Stimulated activated CD8-positive, alpha-beta memory T cell treated with anti-CD3 and anti-CD28 coated beads, Interleukin-7, amount 100 ng/mL, for 48 hours (primary cell): ENCODE measurements at places on chromosomes 7 and 10.
A peak's percentile ranks its signal among the peaks of the same experiment; 100 is the strongest.

- DNase-seq: no peak
These were observed 14.8 kb downstream of the FOXL3 start for GRCh38 chr7:304574-305409.

DNA sequence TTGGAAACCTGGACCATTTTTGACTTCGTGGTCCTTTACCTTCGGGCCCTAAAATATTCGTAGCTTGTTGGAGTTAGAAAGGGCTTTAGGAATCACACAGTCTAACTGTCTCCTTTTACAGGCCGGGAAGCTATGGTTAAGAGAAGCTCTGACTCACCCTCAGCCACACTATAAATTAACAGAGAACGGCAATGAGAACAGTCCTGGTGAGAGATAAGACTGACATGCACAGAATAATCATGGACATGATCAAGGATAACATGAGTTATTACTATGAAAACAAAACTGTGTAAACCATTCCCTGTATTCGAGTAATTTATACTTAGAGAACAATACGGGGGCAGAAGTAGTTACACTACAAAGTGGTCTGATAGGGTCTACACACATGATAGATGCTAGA, 162.5 kb upstream of the MALRD1 start:
- no peak for DNase-seq

DNA sequence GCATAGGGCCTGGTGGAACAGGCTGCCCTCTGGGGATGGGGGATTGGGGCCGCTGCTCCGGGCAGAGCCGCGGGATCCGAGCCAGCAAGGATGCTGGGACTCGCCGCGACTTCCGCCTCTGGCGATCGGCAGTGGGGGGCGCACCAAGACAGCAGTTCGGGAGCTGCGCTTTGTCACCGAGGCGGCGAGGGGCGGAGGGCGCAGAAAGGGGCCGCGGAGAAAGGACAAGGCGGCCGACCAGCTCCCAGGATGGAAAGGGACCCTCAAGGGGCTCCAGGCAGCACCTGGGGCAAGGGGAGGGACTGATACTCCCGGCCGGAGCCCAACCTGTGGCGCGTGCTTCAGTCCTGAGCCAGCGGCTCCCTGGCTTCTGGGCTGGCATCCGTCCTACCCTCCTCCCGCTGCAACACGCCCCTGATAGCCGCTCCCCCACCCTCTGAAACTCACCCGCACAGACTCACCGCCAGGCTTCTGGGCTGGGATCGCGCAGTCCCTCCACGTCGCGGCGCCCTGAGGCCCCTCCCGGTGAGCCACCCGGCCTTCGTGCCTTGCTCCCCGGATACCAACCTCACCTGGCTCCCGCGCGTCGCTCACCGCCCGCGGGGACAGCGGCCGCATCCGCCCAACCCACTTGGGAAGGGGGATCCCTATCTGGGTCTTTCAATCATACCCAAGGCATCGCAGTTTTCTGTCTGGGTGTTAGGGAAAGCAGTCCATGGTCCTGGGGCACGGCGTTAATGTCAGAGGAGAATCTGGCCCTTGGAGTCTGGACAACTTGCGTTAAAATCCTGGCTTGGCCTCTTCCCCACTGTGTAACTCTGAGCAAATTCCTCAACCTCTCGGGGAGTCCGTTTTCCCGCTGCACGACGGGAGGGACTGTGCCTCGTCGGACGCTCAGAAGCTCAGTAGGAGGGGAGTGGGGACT, 7.0 kb upstream of the EVX1 start:
- no peak for DNase-seq

DNA sequence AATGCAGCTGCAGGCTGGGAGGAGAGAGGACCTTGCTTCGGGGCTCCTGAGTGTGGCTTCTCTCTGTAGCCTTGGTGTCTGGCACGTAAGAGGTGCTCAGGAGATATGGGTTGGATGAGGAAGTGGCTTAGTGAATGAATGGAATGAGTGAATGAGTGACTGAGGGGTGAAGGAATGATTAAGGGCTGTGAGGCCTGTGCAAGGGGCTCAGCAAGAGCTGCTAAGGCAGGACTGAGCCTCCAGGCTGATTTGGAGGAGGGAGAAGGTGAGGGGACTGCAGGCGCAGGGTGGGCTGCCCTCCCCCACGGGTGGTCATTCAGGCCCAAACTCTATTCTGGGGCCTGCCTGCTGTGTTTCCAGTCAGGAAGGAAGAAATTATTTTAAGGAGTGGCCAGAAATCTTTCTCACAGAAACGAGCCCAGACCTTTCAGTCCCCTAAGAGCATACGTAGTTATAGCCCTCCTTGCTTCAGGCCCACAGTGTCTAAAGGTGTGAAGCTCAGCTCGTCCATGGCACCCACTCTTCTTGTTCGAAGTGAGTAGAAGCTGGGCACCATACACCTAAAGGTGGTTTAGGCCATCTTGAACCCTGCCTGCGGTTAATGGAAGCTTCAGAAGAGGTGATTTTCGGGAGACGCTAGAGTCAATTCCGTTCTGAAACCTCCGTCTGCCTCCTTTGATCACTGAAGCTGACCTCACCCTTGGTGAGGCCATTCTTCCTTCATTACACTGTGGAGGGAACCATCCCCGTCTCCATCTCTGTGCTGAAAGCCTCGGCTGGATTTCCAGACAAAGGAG, 49.5 kb upstream of the SAMD8 start:
- DNase-seq: no peak

GRCh38 chr10:114095559-114096337, 52.1 kb downstream of the ADRB1 start:
- DNase-seq: no peak

DNA sequence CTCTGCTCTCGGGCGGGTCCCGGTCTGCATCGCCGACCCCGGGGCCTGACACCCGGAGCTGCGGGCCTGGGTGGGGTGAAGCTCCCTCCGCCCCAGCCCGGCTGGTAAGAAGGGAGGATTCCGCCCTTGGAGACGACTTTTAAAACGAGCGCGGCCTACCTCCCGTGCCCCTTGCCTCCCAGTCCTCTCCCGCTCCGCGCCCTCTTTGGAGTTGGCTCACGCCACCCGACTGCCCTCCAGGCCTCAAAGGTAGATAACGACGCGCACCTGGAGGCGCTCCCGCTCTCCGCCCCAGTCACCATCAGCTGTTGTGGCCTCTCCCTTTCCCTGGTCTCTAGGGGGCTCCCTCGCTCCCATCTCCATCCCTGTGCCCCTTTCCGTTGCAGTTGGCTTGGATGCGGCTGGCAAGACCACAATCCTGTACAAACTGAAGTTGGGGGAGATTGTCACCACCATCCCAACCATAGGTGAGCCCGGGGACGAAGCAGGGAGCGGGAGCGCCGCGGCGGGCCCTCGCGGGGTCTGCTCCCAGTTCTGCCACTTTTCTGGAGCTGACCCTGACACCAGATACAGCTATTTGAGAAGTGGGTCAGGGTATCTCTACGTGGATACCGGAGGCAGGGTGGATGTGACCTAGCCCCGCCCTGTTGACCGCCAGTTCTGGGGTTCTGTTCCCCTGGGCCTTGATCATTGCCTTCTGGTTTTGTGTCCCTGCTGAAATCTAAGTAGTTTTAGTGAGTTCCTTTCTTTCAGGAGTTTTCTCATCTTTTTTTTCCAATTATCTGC, 679 bp downstream of the ARF5 start:
- DNase-seq: no peak

GRCh38 chr10:102280397-102281101, 35.2 kb downstream of the GBF1 start:
- no peak for DNase-seq

DNA sequence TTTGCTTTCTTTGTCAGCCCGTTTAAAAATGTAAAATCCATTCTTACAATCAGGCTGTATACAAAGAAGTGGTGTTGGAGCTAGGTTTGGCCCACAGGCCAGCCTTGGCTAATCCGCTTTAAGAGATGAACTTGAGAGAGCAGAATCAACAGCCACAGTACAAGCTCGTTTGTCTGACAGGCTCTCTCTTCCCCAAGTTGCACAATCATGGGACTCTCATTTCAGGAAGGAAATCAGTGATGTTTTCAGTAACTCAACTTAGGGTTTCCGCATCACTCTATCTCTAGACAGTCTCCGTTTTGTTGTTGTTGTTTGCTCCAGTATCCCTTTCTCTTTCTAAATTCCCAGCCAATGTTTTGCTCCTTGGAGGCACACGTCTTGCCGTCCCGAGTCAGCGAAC, 582.0 kb upstream of the MKI67 start:
- DNase-seq: no peak

- no peak for DNase-seq
These were observed 476.9 kb downstream of the KCNMA1 start for GRCh38 chr10:77160679-77161078.

DNA sequence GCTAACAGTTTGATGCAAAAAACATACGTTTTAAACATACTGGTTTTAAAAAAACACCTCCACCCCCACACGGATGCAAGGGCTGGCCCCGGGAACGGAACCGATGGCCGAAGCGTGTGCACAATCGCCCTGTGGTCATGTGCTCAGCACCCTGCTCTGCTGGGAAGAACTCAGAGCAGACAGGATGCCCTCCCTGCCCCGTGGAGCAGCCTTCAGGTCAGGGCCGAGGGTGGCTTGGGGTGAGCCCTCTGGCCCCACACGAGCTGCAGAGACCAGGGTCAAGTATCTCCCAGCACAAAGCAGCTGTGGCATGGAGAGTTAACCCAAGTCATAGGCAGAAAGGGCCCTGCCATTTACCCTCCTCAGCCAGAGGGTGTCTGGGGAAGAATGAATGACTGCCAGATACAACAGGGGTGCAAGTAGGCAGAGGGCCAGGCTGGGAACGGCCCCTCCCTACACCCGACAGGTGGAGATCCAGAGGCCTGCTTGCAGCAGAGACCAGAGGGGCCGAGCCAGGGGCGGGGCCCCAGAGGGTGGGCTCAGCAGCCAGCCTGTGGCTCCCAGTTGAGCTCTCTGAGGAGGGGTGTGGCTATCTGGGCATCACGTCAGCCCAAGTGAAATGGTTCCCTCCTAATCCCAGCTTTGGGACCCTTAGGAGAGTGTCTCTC, 56.8 kb downstream of the ZRANB1 start:
- no peak for DNase-seq

DNA sequence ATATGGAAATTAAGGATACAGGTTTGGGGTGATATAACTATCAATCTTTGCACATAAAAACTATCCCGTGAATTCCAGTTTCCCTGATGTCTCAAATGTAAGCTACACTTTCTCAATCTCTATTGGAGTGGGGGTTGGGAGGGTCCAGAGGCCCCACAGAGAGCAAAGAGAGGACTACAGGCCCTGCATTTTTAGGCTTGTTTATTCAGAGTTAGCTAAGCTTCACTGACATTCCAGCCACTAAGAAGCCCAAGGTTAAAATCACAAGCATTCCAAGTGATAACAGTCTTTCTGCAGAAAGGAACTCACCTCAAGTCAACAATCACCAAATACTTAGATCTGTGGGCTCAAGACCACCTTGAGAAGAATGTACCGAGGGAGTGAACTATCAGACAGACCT, 31.6 kb upstream of the LAMB1 start:
- no peak for DNase-seq

- DNase-seq: peak; percentile 20
These were observed 58.4 kb downstream of the ZNF467 start for GRCh38 chr7:149714910-149715471.

DNA sequence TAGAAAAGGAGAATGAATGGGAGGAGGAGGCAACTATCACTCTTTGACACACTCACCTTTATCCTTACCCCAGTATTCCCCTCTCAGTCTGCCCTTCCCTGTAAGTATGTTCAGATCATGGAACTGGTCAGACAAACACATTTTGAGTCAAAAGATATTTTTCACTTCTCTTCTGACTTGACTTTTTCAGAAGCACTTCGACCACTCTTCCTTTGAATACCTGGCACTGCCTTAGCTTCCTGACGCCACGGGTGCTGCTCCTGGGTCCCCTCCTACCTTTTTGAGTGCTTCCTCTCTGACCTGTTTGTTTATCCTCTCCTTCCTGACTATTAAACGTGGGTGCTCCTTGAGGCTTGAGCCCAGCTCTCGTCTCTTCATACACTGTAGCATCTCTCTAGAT, 19.8 kb upstream of the C10orf67 start:
- no peak for DNase-seq

GRCh38 chr7:126957443-126957842, 295.3 kb downstream of the GRM8 start:
- DNase-seq: no peak

DNA sequence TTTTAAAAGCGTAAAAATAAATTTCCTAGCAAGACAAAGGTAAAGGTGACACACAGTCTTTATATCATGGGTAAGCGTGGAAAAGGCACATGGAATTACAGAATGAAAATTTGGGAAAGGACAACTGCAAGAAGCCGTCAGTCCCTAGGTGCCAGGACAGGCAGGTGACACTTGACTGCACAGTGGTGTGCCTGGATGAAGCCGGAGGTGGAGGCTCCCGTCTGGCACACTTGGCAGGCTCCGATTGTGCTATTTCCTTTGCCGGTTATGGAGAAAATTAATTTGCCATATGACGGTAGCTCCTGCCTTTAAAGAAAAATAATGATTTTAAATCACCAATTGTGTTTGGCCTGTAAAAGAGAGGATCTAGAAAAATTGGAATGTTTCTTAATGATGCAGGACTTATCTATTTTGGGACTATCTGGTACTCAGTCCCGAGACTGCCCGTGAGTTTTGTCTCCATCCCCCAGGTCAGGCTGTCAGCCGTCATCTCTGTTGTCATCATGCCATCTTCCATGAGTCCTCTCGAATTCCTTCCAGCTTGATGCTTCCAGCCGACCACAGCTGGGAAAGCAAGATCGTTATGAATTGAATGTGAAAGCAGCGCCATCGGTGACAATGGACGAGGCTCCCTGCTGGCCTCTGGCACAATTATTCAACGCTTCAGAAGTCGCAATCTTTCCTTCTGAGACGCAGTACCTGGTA, 56.2 kb upstream of the MGMT start:
- DNase-seq: no peak

DNA sequence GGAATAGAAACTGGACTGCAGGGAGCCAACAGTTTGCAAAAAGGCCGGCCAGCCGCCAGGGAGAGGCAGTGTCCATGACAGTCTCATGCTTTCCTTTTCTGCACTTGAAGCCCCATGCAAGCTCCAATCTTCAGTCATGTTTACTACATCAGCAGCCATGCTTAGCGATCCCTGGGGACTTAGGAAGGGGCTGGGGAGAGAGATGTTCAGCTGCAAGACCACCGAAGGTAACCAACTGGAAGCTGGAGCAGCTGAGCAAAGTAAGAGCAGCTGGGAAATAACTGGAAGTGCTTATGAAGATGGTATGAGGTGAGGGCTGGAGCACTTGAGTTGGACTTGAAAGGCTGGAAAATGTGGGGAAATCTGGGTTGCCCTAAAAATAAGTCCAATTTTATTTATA, 37.0 kb downstream of the PRR15 start:
- no peak for DNase-seq

GRCh38 chr10:15620337-15620736, 99.4 kb downstream of the ITGA8 start:
- DNase-seq: no peak

GRCh38 chr10:129402459-129402858, 64.6 kb upstream of the MGMT start:
- no peak for DNase-seq

DNA sequence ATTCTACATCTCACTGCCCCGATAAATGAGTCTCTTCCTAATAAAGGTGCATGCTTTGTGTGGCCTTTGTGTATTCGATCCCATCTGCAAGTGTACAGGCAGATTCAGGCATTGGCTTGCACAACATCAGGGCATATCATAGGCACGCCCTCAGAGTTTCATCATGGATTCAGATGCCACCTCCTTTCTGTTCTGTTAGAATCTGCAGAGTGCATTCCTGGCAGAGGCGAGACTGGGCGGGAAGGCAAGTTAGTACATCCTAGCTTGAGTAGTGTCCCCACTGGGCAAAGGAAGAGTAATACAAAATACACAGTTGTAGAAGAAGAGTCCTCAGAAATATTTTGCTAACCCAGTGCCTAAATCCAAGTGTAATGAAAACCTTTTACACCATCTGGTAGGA, 346.5 kb upstream of the GALNT17 start:
- DNase-seq: no peak
